ENCODE measurements at places on chromosomes 4 and X.

DNA sequence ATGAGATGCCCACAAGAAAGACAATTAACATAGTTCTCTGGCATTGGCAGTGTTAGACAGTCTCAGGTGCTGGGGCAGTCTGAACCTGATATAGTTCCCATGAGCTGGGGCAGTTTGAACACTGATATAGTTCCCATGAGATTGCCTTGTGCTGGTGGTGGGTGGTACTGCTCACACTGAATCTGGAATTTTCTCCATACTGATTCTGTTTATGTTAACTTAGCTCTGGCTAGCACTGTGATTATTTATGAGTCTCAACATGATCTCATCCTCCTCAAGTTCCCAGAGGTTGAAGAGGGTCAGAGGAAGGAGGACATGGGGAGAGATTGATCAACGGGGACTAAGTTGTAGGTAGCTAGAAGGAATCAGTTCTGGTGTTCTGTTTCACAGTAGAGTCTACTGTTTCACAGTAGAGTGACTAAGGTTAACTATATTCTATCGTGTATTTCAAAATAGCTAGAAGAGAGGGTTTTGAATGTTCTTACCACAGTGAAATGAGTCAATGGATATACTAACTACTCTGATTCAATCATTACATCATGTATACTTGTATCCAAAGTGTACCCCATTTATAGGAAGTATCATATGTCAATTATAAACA, 379.9 kb downstream of the ADAM29 start:
- no peak for DNase-seq

GRCh38 chr4:109930464-109930863, 17.8 kb downstream of the EGF start:
- DNase-seq: no peak

DNA sequence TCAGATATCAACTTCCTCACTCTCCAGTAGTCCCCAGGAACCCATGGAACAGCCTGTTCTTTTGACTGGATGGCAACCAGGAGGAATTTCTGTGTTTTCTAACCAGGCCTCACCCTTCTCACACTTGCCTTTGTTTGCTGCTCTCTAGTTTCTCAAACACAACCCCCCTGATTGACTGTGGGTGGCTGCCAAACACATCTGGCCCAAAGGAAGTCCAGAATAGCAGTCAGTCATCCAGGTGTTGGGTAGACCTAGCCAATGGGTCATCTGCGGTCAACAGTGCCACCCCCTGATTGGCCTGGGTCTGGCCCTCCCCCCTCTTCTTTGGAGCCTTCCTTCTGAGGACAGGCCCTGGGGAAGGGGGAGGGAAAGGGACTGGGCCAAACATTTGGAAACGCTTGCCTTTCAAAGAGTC, 53.7 kb downstream of the MSX1 start:
- no peak for DNase-seq

DNA sequence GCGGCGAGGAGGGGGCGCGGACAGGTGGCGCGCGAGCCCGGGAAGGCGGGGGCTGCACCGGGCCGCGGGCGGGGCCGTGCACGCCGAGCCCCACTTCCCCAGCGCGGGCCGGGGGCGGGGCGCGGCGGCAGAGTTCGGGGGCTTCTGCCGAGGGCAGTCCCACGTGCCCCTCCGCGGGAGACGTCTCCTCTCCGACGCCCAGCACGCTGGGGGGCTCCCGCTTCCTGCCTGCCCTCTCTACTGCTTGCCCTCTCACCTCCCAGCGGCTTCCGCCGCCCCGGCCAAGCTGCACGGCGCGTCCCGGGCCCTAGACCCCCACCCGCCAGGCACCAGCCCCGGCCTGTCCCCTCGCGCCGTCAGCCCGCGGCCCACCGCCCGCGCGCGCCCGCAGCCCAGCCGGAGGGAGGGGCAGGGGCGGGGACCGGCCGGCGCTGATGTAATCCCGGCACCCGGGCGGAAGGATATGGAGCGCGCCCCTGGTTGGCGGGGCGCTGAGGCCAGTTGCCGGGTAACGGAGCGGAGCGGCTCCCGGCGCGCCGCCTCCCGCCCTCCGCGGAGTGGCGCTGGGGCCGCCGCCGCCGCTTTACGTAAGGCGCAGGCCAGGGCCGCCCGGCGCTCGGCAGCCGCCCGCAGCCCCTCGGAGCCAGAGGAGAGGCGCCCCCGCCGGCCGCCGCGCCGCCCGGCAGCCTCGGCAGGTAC, at the start of gene KIAA0232:
KIAA0232 (plus strand) TSS at position 581 of the 699 bp plus-strand sequence. CDS start 41,727 bp downstream, outside the sequence.
- peak; percentile 82 for DNase-seq

GRCh38 chrX:152895724-152896420, 2.0 kb upstream of the ZNF185 start:
- no peak for DNase-seq

All from pulmonary artery endothelial cell (primary cell).